ENCODE measurements at places on chromosomes 3 and 15.

DNA sequence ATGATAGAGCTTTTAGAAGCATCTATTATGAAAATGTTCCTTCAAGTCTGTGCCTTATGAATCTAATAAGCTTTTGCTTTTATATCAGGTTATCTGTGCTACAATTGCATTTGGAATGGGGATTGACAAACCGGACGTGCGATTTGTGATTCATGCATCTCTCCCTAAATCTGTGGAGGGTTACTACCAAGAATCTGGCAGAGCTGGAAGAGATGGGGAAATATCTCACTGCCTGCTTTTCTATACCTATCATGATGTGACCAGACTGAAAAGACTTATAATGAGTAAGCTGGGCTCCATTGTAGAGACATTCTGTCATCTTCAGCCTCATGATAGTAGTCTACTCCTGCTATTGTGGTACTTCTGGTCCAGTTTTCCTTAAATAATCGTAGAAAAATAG lies 73.4 kb downstream of the BLM start:
- no peak for DNase-seq

DNA sequence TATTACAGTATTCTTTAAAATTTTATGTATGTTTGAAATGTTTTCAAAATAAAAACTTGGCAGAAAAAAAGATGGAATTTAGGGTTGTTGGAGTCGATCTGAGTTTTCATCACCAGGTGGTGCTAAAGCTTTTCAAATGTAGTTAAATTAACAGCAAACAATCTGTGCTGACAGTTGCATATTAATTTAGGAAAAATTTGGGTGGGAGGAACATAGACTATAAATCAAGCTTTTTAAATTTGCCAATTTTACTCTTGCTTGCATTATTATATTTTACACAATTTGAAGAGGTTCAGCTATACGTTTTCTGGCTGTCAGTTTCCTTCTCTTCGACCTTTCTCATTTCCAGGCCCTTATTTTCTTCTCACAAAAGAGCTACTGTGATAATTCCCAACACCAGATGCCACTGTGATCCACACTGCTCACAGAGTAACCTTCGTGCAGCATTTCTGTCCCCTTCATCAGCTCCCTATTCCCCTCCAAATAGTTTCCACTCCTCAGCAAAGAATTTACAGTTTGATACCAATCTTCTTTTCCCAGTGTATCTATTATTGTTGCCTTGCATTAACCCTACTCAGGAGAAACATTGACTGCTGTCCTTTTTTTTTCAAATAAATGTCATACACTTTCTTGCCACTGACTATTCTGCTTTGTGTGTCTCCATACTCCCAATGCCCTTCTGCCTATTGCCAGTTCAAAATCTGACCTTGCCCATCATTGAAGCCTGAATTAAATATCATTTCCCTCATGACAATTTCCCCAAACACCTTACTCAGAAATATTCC lies 53.4 kb upstream of the EIF5A2 start:
- no peak for DNase-seq

GRCh38 chr3:22982981-22983587 lies 220.0 kb upstream of the UBE2E2 start:
- DNase-seq = no peak

DNA sequence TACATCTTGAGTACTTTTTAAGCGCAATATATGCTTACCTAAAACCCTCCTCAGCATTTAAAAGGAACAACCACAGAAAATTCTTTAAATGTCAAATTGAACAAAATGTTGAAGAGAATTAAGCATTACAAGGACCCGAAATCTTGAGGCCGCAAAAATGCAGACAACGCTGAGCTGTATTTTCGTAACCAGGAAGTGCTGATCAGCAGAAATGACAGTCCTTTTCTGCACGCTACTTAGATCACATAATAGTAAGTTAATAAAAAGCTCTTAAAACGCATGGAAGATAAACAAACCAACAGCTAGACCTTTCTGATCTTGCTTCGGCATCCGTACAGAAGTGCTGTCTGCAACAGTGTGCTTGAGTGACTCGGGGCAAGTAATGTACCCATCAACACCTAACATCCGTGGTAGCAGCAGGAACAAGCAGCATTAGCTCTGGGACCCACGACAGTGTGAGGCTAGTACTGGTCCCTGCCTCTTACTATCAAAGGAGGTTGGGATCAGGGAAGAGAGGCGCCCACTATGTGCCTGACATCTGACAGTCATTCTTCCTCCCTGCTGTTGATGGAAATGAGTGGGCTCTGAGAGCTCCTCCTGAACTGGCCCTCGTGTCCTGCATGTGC lies 1.8 kb upstream of the SSUH2 start:
- no peak for DNase-seq

DNA sequence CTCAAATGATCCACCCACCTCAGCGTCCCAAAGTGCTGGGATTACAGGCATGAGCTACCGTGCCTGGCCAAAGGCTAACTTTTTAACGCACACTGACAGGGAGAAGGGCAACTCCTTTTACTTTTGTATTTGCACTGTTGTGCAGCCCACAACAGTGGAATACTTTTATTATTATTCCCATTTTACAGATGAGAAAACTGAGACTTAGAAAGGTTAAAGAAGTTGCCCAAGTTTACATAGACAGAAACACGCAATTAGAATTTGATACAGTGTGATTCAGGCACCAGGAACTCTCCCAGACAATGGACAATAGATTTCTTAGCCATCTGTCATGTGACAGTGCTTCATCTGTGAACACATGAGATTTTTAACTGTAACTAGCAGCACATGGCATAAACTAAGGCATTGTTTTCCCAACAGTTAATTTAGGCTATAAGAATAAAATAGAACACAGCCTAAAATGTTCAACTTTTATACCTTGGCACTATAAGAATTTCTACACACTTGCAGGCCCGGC lies 18.8 kb downstream of the STAG1 start:
- no peak for DNase-seq

GRCh38 chr15:64274341-64274950 lies 81.5 kb downstream of the CSNK1G1 start:
- no peak for DNase-seq

DNA sequence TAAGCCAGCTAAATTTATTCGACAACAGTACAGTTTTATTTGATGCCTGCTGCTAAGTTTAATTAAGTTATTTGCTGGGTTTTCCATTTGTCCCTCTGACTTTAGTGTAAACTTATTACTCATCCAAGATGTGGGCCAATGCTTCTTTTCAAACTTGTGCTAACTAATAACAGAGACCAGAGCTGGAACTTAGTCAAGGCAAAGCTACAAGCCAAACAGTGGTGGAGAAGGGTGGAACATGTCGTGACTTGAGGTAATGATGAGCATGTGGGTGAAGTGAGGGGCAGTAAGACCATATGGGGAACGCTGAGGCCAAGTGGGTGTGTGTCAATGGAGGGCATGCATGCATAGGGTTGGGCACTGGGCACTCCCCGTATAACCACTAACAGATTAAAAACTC lies 63.9 kb downstream of the NMD3 start:
- no peak for DNase-seq

GRCh38 chr3:183357564-183358079 lies 70.8 kb downstream of the MCF2L2 start:
- no peak for DNase-seq

DNA sequence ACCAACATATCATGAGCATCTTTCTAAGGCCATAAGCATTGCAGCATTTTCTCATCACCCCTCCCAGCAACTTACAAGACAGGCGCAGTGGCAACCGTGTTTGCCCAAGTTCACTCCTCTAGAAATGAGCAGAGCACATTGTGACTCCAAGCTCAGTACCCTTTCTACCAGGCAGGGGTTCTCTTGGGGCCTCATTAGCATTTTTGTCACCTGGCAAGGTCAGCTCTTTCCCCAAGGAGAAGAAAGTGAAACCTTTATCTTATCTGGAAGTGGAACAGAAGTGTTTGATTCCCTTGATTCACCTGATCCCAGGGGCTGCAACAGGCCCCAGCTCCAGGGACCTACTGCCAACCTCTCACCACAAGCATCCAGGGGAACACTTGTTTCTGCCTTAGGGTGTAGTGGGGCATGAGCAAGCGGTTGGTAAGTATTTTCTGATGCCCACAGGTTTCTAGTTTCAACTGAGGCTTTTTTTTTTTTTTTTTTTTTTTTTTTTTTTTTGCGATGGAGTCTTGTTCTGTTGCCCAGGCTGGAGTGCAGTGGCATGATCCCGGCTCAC lies 44.0 kb upstream of the HERC1 start:
- DNase-seq = no peak

- DNase-seq = no peak
Measured at GRCh38 chr3:148332509-148332908, 365.2 kb upstream of the AGTR1 start.

DNA sequence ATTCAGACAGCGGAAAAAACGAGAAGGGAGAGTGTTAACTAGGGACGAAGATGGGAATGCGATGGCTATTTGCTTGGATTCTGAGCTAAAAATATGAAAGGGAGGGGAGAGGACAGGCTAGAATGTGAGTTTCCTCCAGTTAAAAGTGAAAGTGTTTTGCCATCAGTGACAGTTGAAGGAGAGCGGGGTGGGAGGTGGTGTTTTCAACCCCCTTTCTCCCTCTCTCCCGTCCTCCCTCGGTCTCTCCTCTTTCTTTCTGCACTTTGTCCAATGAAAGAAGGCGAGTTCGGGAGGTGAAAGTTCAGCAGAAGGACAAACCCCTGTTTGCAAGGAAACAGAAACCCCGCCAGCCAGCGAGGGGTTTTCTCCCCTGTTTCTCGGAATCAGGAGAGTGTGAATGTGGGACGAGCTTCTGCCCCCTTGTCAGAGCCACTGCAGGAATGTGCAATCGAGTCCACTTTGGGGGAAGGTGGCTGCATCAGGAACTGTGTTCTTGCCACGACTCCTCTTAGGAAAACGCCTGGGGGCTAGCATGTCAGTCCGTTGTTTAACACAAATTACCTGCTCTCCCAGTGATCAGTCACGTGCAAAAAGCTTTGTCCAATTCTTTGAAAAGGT lies 975 bp upstream of the FOXP1 start:
- DNase-seq = peak; percentile 74

DNA sequence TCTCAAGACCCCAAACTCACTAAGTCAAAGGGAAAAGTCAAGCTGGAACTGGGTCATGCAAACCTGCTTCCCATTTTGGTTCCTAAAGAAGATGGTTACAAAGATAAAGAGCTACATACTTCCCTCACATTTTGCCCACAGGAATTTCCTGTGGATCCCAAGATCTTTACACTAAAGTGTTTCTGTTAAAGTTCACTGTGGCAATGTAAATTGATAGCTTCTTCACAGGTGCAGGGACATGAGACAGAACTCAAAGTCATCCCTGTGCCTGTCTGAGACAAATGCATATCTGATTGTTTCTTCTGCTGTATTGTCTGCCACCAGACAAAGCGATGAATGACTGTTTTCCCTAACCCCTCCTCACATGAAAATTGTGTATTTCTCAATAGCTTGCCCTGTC lies 567.8 kb downstream of the ZIC1 start:
- no peak for DNase-seq

DNA sequence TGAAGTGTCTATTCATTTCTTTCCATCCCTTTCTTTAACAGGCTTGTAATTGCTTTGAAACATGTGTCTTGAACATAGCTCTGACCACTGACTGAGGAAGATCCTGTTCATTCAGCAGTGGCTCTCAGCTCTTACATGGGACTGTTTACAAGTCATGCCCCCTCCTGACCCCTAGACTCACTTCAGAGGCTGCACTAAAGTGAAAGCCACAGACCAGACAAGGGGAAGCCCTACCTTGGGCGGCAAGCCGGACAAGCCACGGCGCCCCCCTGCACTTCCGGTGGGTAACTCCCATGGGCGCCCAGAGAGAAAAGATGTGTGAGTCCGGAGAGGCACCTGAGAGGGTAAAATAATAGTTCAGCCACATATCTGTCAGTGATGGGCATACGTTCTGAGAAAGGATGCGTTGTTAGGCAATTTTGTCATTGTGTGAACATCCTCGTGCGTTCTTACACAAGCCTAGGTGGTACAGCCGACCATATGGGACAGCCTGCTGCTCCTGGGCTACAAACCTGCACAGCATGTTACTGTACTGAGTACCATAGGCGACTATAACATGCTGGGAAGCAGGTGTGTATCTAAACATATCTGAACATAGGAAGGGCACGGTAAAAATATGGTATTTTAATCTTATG lies 116.2 kb downstream of the CHSY1 start:
- DNase-seq = no peak

DNA sequence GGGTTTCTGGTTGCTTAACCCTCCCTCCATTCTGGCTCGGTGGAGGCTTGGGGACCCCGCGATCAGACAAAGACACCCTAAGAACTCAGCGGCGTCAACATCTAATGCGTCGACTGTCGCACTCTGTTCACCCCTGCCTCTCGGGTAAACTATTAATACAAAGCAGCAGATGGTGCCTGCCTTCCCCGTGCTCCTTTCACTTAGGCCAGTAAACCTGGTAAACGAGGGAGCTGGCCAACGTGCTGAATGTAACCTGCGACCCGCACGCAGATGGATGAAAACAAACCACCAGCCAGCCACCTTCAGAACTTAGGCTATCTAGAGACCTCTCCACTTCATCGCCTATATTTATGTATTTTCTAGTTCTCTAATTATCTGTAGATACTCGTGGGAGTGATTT lies 848 bp upstream of the CADPS start:
- no peak for DNase-seq

DNA sequence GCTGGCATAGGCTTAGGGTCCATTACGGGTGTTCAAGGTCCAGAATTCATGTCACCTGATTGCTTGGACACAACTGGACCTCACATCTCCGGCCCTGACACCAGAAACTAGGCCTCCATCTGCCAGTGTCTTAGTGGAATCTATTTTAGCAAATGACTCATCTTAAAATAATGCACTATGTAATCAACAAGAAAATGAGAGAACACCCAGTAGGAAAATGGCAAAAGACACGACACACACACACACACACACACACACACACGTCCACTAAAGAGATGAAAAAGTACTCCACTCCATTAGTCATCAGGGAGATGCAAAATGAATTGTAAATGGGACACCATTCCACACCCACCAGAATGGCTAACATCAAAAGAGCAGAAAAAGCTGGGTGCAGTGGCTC lies 11.2 kb downstream of the APBA2 start:
- no peak for DNase-seq

GRCh38 chr15:71422530-71423259 lies 307.4 kb downstream of the THSD4 start:
- DNase-seq = no peak

- no peak for DNase-seq
Measured at GRCh38 chr3:159928666-159929065, 60.0 kb upstream of the IL12A start.

DNA sequence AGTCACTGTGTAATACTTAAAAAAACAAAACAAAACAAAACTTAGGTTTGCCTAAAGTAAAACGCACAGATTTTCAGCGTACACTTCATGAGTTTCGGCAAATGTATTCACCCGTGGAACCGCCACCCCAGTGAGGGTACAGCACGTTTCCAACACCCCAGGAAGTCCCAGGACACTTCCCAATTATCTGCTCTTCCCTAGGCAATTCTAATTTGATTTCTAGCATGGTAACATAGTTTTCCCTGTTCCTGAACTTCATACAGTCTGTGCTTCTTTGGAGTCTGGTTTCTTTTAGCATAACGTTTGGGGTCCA lies 497 bp upstream of the CLASP2 start:
- no peak for DNase-seq
